RPMI7951 (cell line): ENCODE measurements at places on chromosomes 12 and 14.

GRCh38 chr14:35985474-35986218, 159.5 kb downstream of the BRMS1L start:
- DNase-seq = peak; percentile 5

- no peak for DNase-seq
These were observed 243.1 kb downstream of the AKAP6 start for GRCh38 chr14:32571995-32572866.

- no peak for DNase-seq
These were observed 125.9 kb downstream of the PAPOLA start for GRCh38 chr14:96627811-96628775.

GRCh38 chr12:24360907-24361306, 411.4 kb upstream of the SOX5 start:
- DNase-seq = peak; percentile 15

DNA sequence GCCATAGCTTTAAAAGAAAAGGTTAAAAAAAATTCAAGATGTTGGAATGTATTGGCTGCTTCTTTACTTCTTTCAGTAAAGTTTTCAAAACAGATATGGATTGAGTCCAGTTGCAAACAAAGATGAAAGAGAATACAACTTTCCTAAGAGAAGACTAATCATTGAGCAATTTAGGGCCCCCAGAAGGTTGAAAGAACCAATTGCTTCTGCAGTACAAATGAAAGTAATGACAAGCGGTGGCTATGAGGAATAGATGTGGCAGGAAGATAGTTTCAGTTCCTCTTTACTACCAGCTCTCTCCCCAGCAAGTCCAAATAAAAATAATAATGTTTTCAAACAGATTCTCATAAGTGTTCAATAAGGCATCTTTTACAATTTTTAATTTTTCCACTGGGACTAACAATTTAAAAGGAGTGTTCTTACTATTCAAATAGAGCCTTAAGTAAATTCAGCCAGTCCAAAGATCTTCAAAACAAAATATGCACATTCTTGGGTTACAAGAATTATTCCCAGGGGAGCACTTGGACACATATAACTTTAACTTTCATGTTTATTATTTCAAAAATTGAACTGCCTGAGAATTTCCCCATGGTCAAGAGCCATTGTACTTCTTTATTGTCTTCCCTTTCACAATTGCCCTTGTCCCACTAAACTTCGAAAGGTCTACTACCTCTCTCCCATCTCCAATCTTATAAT, 62.3 kb upstream of the PPP1R12A start:
- DNase-seq = no peak

DNA sequence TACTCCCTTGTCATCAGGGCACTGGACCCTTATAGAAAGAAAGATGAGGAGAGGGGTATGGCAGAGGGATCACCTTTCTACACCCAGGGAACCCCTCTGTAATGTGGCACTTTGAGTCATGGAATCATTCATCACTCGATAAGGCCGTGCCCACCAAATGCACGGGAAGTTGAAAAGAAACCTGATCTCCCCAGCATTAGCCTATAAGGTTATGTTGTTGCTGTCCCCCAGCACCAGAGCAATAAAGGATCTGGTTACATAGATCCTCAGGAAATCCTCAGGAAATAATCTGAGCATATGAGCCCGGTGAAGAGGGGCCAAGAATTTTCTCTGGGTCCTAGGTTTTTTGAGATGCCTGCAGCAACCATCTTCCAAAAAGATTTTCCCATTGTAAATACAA, 148.8 kb upstream of the CRY1 start:
- DNase-seq = no peak

DNA sequence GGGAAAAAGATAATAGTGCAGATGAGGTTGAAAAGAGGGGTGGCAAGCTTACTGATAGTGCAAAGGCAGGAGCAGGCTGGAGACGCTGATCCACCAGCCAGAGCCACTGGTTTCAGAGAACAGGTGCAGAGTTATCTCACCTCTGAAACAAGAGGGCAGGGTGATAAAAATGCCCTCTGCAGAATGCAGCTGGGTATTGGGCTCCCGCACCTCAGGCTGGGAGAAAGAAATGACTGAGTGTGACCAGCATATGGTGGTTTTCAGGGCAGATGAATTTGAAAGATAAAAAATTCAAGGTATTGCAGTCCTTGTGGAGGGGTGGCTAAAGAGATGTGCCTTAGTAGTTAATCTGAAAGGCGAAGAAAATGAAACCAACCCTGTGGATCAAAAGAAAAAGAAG, 2.9 kb upstream of the TMEM30B start:
- no peak for DNase-seq

DNA sequence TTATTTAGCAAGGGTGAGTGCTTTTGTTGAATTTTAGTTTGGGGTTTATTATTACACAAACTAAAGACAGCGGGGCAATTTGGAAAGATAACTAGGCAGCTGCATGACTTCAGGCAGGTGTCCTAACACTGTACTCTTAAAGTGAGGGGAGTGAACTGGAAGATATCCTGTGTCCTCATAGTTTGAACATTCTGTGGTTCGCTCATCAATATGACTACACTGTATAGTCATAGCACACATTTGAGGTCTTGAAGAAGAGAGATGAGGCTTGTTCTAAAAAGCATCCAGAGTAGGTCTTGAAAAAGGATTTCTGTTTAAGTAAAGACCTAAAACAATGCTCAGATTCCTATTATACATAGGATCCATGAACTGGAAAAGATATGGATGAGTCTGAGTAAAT, 1.7 kb upstream of the MAP3K9 start:
- DNase-seq = no peak

- DNase-seq = no peak
These were observed 10.4 kb upstream of the FBLN5 start for GRCh38 chr14:91957876-91958313.

DNA sequence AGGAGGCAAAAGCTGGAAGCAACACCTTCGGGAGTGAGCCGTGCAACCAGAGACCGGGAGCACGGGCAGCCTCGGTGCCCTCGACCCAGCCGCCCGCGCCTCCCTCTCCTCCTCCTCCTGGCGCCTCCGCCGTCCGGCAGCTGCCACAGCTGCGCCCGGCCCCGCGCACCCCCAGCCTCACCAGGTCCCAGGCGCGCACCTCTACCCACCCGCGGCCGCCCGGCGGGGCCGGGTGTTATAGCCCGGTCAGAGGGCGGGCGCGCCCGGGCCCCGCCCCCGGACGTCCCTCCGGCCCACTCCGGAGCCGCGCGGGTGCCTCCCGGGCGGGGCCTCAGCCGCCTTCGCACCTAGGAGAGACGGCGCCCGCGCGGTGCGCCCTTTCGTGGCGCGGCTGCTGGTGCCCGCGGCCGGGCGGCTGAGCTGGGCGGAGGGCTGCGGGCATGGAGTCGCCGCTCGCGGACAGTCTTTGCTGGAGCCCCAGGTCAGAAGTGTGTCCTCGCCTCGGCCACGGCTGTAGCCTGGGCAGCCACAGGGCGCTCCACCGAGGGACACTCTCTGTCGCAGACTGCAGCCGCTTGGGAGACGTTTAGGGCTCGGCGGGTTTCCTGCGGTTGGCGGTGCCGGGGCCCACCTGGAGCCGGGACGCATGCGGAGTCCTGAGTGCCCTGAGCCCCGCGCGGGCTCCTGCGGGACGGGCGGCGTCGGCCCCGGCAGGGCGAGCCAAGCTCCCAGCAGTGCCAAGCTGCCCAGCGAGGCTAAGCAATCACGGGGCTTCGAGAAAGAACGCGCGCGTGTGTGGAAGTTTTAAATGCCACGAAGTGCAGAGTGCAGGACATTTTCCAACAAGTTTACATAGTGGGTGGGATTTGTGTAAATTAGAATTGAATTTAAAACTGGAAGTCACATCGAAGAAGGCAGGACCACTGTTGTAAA, at the start of gene CPM:
Gene CPM, minus strand, starts transcription at position 211 of the 933 bp plus-strand sequence. CDS start 334 bp downstream, outside the sequence.
- peak; percentile 32 for DNase-seq

DNA sequence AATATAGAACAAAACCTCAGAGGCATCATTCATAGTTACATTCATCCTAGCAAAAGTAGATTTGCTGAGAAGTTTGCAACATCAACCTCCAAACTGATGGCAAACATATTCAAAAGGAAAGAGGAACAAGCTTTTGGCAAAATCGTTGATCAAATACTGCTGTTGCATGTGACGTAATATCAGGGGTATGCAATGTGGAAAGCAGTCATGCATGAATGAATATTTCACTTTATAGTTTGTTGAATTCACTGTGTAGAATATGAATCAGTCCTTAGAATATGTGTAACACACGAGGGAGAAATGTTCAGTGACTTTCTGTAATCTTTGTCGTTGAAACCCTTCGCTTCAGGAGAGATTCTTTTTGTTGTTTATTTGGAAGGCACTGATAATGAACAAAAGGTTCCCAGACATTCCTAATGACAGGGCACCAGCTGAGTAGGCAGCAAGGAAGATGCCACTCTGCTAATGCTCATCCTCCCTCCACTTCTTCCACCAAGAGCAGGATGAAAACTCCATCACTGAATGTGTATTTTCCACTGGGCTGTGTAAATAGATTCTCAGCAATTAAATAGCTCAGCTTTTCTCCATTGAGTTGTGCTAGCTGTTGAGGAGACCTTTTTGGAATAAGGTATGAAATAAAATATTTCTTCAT, 126.1 kb downstream of the PELI2 start:
- DNase-seq = peak; percentile 52

- DNase-seq = no peak
These were observed 307.1 kb upstream of the RGS6 start for GRCh38 chr14:71625175-71625574.

- peak; percentile 52 for DNase-seq
These were observed 22.0 kb upstream of the NUDT14 start for GRCh38 chr14:105203057-105203531.

GRCh38 chr12:110638796-110639195, 24.9 kb downstream of the TCTN1 start:
- no peak for DNase-seq

- no peak for DNase-seq
These were observed 6.8 kb upstream of the SYNE3 start for GRCh38 chr14:95523051-95523814.

DNA sequence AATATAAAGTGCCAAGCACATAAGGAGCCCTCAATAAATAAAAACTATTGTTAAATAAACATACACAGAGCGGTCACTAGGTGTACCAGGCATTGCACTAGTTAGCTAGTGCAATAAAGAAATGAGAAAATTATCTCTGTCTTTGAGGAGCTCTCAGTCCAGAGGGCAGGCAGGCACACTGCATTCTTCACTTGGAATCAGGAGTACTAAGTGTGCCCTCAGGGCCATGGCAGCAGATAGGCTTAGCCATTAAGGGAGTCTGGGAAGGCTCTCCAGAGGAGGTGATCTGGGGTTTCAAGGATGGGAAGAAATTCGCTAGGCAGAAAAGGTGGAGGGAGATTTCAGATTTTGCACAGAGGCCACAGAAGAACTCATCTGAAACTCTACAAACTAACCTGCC, 9.1 kb downstream of the ABCD4 start:
- no peak for DNase-seq

- DNase-seq = no peak
These were observed 239.3 kb downstream of the ALG10B start for GRCh38 chr12:38555620-38556591.
